ENCODE measurements at places on chromosomes 11 and 22.

- DNase-seq: no peak
Observed at GRCh38 chr22:42902875-42903510, 45.9 kb upstream of the ARFGAP3 start.

DNA sequence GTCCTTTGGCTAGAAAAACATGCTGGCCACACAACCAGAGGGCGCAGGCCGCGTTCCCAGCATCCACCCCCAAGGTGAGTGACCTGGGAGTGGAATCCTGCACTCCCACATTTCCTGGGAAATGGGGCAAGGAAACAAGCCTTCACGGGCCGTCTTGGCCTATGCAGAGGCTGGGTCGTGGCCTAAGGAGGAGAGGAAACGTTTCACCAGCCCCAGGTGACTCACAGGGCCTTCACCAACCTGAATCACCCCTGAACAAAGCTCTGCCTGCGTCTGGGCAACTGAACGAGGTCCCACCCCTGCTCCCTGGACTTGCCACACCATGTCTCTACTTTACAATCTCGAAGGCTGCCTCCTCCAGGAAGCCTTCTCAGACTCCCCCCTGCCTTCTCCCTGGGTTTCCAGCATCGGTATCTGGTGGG is 13.2 kb downstream of the MYH9 start:
- DNase-seq: no peak

DNA sequence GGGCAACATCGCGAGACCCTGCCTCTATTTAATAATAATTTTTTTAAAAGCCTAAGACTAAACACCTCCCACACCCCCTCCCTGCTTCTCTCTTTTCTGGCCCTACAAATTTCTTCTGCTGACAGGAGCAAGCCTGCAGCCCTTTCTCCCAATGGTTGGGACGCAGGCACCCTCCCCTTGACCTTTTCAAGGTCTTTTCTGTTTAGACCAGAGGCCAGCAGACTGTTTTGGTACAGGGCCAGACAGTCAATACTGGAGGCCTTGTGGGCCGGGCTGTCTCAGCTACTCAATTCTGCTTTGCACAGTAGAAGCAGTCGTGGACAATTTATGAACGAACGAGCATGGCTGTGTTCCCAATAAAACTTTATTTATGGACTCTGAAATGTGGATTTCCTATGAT is 92.3 kb downstream of the SCN3B start:
- no peak for DNase-seq

DNA sequence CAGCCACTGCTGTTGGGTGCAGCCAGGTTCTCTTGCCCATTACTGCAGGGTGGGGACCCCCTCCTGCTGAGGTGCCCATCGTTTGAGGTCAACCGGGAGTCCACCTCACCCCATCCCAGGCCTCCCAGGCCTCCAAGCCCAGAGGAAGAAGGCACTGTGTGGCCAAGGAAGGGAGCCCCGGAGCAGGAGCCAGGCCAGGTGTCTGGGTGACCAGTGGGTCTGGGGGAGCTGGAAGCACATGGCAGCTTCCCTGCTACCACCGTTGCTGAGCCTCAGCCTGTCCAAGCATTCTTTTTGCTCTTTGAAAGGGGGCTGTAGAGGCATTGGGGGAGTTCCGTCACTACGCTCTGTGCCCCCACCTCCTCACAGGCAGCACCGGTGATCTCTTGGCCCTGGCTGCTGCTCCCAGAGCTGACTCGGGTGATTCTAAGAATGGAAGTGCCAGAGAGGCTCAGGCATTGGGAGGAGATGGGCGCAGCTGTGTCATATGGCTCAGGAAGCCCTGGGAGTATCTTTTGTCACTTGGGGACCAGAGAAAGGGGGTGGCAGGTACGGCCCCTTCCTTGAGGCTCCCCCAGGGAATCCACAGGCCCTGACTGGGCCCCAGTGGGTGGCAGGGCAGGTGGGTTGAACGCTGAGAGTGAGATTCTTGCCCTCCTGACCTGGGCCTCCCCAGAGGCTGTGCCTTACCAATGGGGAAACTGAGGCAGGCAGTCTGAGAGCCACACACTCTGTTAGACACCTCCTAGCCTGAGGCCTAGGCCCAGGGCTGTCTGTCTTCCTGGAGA is 1.9 kb downstream of the SEPTIN5 start:
- DNase-seq: no peak

DNA sequence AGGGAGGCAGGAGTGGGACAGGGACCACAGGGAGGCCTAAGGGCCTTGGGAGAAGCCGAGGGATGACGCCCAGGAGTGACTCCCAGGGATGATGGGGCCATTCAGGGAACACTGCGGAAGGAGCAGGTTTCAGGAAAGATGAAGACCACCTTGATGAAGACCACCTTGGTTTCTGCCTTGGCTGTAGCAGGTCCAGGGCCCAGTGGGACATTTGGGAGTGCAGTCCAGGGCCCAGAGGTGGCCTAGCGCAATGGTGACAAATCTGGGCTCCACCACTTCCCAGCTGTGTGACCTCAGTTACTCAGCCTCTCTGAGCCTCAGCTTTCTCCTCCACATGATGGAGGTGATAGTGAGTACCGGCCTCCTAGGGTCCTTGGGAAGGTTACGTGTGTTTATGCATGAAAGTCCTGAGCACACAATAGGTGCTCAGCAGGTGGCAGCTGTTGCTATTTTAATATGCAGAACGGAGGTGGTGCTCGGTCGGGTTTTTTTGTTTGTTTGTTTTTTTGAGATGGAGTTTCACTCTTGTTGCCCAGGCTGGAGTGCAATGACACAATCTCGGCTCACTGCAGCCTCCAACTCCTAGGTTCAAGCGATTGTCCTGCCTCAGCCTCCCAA is 770 bp downstream of the TSGA10IP start:
- DNase-seq: no peak

DNA sequence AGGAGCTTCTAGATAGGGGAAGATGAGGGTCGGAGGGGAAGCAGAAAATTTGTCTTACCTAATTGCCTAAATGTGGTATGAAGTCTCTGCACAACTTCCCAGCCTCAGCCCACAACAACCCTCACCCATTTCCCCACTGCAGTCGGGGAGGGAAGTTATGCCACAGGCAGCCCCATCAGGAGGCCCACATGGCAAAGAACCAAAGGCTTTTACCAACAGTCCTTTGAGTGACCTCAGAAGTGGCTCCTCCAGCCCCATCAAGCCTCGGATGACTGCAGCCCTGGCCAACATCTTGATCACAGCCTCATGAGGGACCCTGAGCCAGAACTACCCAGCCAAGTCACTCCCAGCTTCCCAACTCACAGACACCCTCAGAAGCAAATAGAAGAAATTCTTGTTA is 54.8 kb downstream of the CHST1 start:
- no peak for DNase-seq
